ENCODE measurements at places on chromosomes 7 and 10.
A peak's percentile ranks its signal among the peaks of the same experiment; 100 is the strongest.

- DNase-seq: peak; percentile 22
Measured at GRCh38 chr10:61993711-61994401, 92.4 kb downstream of the ARID5B start.

DNA sequence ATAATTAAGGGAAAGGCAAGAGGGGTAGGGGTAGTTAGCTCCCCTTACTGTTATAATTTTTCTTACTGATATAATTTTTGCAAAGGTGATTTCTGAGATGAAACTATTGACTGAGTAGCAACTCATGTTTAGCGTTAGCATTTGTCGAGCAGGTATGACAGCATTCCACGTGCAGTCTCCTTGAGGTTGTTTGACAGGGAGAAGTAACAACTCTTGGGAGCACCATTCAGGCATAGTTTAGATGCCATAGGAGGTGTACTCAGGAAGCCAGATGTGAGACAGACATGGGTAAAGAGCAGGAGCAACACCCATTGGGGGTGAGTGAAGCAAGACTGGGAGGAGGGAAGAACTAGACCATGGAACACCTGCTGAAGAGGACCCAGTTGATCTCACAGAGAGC, 96.6 kb upstream of the KLF6 start:
- peak; percentile 92 for DNase-seq

GRCh38 chr7:53350241-53350640, 314.8 kb downstream of the POM121L12 start:
- DNase-seq: peak; percentile 13

DNA sequence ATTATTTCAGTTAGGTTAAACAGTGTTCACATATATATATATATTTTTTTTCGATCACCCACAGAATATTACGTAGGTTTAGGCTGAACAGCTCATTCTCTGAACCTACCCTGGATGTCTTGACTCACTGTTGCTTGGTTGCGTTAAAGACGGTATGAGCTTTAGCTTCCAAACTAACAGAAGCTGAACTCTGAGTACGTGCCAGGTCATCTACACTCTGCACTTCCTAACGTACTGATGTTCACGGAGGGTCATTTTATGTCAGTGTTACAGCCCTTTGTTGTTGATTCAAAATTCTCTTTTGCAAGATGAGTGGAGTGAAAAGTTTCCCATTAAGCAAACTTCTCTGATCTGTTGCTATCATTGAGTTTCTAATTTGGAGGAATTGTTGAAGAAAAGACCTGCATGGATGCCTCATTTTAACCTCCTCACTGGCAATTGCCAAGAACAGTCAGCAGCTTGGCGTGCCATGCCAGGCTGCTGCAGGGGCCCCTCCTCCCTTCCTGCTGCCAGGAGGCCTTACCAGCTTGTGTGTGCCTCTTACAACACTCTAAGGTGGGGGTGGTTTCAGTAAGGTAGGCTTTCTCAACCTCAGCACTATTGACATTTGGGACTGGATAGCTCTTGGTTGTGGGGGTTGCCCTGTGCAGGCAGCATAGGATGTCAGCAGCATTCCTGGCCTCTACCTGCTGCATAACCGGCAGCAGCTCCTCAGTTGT, 44.3 kb downstream of the INSYN2A start:
- DNase-seq: no peak

DNA sequence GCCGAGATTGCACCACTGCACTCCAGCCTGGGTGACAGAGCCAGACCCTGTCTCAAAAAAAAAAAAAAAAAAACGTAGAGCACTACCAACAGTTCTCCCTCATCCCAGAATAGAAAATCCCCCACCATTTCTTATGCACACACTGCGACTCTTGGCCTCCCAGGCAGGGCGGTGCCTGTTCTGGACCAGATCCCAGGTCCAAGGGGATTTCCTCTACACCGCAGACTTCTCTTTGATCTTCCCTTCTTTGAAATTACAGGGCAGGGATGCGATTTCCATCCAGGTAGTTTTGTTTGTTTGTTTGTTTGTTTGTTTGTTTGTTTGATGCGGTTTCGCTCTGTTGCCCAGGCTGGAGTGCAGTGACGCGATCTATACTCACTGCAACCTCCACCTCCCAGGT, 91.8 kb downstream of the SEPTIN14 start:
- DNase-seq: no peak

DNA sequence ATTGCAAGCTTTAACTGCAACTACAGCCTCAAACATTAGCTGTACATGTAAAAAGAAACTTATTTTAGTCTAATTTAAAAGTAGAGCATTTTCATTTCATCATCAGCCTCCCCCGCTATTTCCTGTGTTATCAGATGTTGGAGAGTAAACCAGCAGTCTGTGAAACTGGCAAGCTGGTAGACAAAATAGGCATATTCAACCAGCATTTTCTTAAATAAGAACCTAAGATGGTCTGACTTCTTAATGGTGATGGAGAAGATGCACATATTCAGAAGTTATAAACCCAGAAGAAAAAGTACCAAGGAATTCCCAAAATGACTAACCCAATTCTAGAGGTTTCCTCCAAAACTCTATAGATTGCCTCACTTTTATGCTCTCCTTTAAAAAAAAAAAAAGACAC, 24.9 kb downstream of the PIK3AP1 start:
- no peak for DNase-seq

DNA sequence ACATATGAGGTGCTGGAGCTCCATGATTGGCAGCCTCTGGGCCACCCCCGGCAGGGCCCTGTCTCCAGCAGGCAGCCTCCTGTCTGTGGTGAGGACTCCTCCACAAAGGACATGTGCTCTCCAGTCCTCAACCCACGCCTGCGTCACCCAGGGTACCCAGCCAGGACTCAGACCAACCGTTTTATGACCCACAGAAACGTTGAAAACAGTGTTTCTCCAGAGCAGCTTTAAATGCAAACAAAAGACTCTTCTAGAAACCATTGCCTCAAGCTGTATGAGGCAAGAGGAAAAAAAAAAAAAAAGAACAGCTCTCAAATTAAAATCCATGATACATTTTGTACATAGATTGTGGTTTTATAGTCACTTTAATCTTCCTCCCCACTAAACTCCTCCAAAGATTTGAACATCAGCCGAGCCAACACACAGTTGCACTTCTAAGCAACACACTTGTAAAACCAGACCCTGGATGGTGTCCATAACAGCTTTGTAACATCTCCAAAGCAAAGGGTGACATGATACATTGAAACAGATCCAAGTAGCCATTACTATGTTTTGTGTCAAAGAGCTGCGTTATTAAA, 175.0 kb upstream of the LYZL2 start:
- DNase-seq: no peak

GRCh38 chr7:35761871-35762677, 38.8 kb upstream of the SEPTIN7 start:
- no peak for DNase-seq

DNA sequence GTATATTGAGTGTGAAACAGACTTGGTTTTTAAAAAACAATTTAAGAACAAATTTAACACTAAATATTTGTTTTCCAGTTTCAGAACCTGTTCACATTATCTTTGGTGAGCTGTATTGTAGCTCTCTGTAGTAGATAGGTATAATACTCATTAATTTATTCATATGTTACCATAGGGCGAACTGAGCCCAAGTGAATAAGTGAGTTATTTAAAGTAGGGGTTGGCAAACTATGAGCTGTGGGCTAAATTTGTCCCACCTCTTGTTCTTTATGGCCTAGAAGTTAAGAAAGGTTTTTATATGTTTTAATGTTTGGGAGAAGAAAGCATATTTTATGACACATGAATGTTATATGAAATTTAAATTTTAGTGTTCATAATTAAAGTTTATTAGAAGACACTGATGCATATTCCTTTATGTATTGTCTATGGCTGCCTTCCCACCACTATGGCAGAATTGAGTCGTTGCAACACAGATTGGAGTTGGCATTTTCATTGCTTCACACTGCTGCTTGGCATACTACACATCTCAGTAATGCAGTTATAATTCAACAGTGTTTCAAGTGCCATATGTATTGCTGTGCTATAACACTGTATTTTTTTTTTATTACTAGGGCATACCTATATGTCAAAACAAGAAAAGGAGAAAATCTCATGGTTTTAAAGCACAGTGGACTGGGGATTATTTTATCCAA, 146.5 kb downstream of the ADK start:
- DNase-seq: no peak

GRCh38 chr7:5422396-5423305, 983 bp downstream of the TNRC18 start:
- DNase-seq: no peak

DNA sequence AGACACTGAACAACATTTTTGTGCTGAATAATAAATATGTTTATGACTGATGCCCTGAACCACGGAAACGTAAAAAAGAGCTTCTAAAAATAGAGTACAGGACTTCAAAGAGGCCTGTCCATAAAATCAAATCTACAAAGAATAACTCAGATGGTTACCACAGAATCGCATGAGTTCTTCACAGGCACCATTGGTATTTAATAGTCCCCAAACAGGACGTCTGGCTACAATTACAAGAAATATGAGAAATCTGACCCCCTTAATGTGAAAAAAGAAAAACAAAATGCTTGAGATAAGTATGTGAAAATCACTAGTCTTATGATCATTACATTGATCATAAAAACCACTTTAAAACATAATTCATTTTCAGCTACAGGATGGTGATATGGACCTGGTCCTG, 20.8 kb downstream of the CYTH3 start:
- no peak for DNase-seq

DNA sequence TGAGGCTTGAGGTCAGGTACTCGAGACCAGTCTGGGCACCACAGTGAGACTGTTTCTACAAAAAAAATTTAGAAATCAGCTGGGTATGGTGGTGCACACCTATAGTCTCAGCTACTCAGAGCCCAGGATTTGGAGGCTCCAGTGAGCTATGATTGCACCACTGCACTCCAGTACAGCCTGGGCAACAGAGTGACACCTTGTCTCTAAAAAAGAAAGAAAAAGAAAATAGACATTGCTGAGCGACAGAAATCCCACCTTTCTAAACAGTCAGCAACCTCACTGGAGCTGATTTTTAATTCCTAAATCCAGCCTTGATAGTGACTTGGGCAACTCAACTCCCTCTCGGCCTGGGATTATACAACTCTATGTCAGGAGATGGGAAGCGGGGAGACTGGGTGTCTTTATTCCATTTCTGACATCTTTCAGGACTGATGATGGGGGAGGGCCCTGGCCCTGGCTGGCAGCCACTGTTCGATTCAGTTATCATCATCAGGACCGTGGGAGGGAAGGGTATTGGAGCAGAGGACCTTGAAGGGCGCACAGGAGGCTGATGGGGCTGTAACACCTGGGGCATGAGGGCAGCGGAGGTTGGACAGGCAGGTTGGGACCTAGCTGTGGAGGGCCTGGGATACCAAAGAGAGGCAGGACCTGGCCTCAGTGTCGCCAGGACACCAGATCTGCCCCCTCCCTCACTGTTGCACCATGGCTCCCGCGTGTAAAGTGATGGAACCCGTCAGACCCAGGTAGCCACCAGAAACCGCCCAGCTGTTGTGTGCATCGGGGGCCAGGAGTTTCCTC, 14.7 kb downstream of the HSPB1 start:
- no peak for DNase-seq

GRCh38 chr7:141456298-141456697, 94.9 kb upstream of the AGK start:
- DNase-seq: no peak

GRCh38 chr10:127527891-127528290, 21.2 kb upstream of the NPS start:
- DNase-seq: no peak

- peak; percentile 52 for DNase-seq
Measured at GRCh38 chr7:6709808-6710207, 3.1 kb upstream of the ZNF12 start.

- no peak for DNase-seq
Measured at GRCh38 chr7:100509231-100509630, 25.5 kb downstream of the NYAP1 start.

DNA sequence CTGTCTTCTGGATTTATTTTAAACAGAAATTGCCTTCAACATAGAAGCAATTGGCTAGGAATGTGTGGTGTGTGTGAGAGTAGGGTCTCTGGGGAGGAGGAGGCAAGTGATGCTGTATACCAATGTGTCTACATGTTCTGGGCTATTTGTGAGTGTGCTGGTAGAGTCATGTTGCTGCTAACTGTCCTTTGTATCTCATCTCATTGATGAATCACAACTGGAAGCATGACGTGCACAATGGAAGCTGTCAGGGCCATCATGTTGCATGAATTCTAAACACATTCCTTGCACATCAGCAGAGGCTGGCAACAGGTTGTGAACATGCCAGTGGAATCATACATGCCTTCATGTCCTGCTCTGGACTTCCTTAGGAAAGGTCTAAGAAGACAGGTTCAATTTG, 199.7 kb downstream of the BMPER start:
- DNase-seq: no peak

DNA sequence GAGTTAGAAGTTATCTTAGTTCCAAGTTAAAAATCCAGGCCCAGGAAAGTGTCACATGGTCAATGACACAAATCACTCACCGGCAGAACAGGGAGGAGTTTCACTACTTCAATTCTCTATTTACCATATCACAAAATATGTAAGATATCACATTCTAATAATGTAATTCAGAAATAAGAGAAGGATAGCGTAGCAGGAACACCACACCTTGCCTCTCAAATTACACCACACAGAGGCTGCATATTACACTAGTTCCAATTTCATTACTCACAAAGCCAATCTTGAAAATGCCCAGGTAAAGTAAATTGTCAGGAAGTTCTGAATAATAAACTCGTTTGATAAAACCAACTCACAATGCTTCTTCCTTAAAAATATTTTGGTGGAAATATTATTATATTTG, 169.2 kb downstream of the CTTNBP2 start:
- DNase-seq: no peak
